ENCODE measurements at places on chromosomes 5 and 9. TPM values are rescaled to one million over a fixed set of nuclear protein-coding genes. Genes with fewer than 3 reads are reported as not detected.

The PCDHGB1 gene
- total RNA-seq: 8.6 TPM

The DOCK8 gene
- total RNA-seq: 7.2 TPM

The C8G gene
- total RNA-seq: 1.3 TPM

The BARX1 gene
- total RNA-seq: 0.17 TPM
